Naive thymus-derived CD8-positive, alpha-beta T cell (primary cell): ENCODE measurements at places on chromosomes 1 and 21. TPM values are rescaled to one million over a fixed set of nuclear protein-coding genes. Genes with fewer than 3 reads are reported as not detected.

DNA sequence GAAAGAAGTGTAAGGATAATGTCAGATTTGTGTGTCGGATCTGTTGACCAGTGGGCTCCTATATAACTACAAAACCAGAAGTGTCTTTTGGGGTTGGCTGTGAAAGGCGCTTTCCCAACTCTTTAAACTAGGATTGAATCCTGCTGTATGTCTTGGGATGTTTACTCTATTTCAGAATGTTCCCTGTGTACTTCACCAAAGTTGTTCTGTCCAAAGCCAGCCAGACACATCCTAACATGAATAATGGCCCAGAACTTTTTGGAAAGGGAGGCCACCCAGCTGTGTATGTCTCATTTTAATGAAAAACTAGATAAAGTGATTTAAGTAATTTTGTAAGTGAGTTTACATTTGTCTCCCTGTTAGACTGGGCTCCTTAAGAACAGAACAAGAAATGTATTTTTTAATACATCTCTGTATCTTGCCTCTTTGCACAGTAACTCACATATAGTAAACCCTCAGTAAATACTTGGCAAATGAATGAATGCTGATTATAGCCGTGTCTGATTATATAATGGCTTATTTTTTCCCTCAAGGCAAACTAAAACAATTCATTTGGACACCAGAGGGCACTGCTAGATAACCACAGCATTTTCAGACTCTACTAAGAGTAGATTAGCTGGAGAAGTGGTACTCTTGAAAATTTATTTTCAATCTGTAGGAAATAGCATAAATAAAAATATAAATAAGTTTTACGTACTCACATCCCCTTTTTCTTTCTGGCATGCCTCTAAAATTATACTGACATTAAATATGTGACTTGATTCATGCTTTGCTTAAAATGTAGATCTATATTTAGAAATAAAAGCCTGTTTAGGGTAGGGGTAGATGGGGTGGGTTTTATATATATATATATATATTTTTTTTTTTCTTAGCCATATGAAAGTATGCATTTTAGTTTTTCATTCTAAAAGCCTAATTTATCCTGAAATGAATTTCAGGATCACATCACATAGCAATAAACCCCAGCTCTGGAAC is 23.8 kb downstream of the TSEN15 start:
- no peak for DNase-seq
- no peaks in the 10 kb centered on the region for H3K27me3 ChIP-seq
- no peak overlapping the region for H3K4me3 ChIP-seq
- H3K4me1 ChIP-seq, result peaks cover 4% of the 10 kb centered on the region

GRCh38 chr1:117820096-117820495 is 109.3 kb downstream of the GDAP2 start:
- H3K27ac ChIP-seq, result no peak overlapping the region
- H3K27me3 ChIP-seq, result peaks cover 3% of the 10 kb centered on the region
- H3K4me1 ChIP-seq, result no peaks in the 10 kb centered on the region

DNA sequence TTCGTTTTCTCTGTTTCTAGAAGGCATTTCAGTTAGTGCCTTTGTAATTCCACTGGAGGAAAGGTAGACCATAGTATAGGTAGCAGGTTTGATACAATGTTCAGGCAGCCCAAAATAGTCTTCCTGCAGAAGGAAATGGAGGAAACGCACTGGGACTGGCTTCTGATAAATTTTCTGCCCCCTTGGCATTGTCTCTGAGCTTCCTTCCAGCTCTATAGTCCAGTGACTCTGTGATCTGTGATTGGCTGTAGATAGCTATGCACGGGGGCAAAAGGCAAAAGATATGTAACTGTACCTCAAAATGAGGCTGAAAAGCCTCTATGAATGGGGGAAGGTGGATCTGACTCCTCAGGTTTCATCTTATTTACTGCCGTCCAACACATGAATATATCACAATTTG is 5.8 kb upstream of the MAGOH start:
- DNase-seq, result no peak
- H3K36me3 ChIP-seq, result peaks cover 3% of the 10 kb centered on the region
- no peak overlapping the region for H3K27ac ChIP-seq
- H3K27me3 ChIP-seq, result no peaks in the 10 kb centered on the region

DNA sequence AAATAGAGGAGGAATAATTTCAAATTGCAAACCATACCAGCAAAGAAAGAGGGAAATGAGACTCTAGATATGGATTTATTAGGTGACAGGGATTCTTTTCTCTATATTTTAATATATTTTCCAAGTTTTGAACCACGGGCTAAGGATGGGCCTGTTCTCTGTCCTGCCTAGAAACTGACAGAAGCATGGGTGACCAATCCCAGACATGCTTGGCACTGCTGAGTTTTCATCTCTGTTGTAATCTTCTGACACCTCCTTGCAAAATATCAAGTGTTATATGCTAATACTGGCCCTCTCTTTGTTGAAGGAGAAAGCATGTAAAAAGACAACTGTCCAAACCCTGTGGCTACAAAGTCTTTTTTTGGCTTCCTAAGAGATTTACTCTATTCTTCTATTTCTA is 774 bp upstream of the ANGPTL7 start:
- H3K27me3 ChIP-seq, result no peaks in the 10 kb centered on the region
- H3K27ac ChIP-seq, result no peak overlapping the region
- H3K4me1 ChIP-seq, result no peaks in the 10 kb centered on the region
- no peak for DNase-seq
- no peak overlapping the region for H3K4me3 ChIP-seq

ATP1A4 gene
- not detected for total RNA-seq

- no peaks in the 10 kb centered on the region for H3K36me3 ChIP-seq
- H3K4me1 ChIP-seq, result peaks cover 54% of the 10 kb centered on the region
- H3K27ac ChIP-seq, result peak overlapping the region; percentile 37
- peak; percentile 84 for DNase-seq
- peak overlapping the region; percentile 55 for H3K4me3 ChIP-seq
These were observed 14.7 kb downstream of the ZBTB7B start for GRCh38 chr1:155017041-155017945.

DNA sequence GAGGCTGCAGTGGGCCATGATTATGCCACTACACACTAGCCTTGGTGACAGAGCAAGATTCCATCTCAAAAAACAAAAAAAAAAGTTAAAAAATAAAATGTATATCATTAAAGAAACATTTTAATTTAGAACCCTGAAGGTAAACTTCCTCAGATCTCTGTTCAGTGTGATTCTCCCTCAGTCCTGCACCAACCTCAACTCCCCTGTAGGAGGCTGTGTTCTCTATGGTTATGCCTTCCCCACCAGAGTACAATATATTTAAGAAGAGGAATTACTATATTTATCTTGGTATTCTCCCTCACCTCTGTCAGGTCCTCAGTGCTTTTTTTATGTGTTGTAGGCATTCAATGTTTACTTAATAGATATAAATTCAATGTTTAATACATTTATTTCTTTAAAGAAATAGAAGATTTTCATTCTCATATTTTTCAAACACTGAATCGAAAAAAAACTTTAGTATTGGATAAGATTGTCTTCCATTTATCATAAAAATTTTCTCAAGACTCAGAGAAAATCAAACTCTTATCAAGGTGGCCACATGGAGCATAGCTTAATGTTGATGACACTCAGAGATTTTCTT is 4.8 kb upstream of the LRRC8B start:
- no peaks in the 10 kb centered on the region for H3K36me3 ChIP-seq
- H3K4me3 ChIP-seq, result no peak overlapping the region
- peak; percentile 44 for DNase-seq
- no peaks in the 10 kb centered on the region for H3K27me3 ChIP-seq
- H3K27ac ChIP-seq, result no peak overlapping the region
- H3K4me1 ChIP-seq, result peaks cover 7% of the 10 kb centered on the region

WDR64 gene
- 0.69 TPM for total RNA-seq

DNA sequence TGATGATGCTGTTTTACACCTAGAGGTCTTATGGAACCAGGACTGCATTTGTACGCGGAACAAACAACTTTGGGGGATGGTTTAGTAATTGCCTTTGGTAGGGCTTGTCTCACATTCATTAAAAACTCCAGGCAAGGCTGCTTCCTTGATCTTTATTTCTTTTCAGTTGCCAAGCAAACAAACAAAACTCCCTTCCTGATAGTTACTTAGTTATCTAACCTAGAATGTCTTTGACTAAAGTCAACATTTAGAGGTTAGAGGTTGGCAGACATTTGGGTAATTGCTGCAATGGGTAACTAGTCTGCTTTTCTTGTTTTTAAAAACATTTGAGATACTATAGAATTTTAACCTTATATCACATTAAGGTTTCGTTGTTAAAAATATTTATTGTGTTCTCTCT is 500.9 kb upstream of the PTBP2 start:
- H3K27me3 ChIP-seq, result no peaks in the 10 kb centered on the region
- no peaks in the 10 kb centered on the region for H3K36me3 ChIP-seq
- H3K4me1 ChIP-seq, result no peaks in the 10 kb centered on the region
- no peak overlapping the region for H3K4me3 ChIP-seq
- H3K27ac ChIP-seq, result no peak overlapping the region

- H3K4me1 ChIP-seq, result peaks cover 29% of the 10 kb centered on the region
- H3K27ac ChIP-seq, result peak overlapping the region; percentile 52
- H3K4me3 ChIP-seq, result no peak overlapping the region
- H3K36me3 ChIP-seq, result no peaks in the 10 kb centered on the region
These were observed 15.4 kb downstream of the FMOD start for GRCh38 chr1:203335503-203335902.

GNL2 gene
- 44.2 TPM for total RNA-seq

DNA sequence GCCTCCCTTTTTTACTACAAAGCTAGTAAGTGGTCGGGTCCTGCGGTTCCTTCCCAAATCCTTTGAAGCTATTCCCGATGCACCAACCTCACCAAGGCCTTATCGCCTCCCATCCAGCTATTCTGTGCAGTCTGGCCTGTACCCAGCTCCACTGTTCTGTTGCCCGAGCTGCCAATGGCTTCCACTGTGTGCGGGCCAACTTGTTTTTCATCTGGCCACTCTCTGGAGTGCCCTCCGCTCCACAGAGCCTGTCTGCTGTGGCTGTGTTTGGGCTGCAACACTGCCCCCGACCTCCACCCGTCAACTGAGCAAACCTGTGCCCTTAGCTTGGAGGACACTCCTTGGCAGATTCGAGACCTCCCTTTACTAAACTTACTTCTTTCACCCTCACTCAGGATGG is 125.0 kb downstream of the KIAA0319L start:
- peaks cover 15% of the 10 kb centered on the region for H3K4me1 ChIP-seq
- H3K36me3 ChIP-seq, result no peaks in the 10 kb centered on the region
- no peak overlapping the region for H3K4me3 ChIP-seq

GRCh38 chr21:28227881-28228635 is 764.6 kb downstream of the LTN1 start:
- H3K4me3 ChIP-seq, result no peak overlapping the region
- no peaks in the 10 kb centered on the region for H3K4me1 ChIP-seq
- DNase-seq, result no peak
- H3K36me3 ChIP-seq, result no peaks in the 10 kb centered on the region
- no peak overlapping the region for H3K27ac ChIP-seq

DNA sequence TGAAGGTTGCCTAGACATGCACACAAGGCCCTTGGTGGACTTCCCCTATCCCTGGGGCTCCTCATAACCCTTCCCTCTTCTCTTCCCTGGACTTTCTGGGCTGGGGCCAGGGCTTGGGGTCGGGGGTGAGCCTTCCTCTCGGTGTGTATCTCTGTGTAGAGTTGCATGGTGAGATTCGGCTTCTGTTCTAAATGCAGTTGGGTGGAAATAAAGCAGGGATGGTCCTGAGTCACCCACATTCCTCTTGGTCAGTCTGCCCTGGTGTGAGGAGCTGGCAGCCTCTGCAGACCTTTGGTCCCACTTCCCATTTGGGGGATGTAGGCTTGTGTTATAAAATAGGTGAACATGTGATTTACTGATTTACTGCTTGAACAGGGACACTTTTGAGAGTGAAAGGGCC is 38.0 kb downstream of the ADARB1 start:
- no peak for DNase-seq
- no peak overlapping the region for H3K4me3 ChIP-seq

LRRC38 gene
- not detected for total RNA-seq

PRDM2 gene
- 145 TPM for total RNA-seq

- peak overlapping the region; percentile 2 for H3K4me3 ChIP-seq
- H3K4me1 ChIP-seq, result peaks cover 26% of the 10 kb centered on the region
- peaks cover 30% of the 10 kb centered on the region for H3K36me3 ChIP-seq
- no peaks in the 10 kb centered on the region for H3K27me3 ChIP-seq
- no peak overlapping the region for H3K27ac ChIP-seq
These were observed 128.8 kb upstream of the RAVER2 start for GRCh38 chr1:64616039-64616438.

FCRL6 gene
- total RNA-seq, result 2.1 TPM

SPRR1B gene
- not detected for total RNA-seq

DNA sequence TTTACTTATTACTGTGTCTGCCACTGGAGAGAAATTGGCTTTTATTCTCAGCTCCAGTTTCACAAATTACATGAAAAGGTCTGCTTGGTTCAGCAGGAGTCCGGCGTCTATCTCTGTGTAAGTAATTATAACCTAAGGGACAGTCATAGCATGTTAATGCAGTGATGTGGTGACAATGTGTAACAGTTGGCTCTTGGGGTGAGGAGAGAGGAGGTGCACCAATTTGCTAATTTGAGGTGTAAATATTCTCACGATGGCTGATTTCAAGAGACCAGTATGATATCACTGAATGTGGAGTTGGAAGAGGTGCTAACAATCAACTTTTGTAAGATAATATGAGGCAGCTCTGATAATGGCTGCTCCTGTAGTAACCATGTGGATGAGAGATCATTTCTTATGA is 86.1 kb downstream of the CTH start:
- H3K4me1 ChIP-seq, result no peaks in the 10 kb centered on the region
- DNase-seq, result no peak
- H3K27me3 ChIP-seq, result no peaks in the 10 kb centered on the region
- H3K27ac ChIP-seq, result no peak overlapping the region
